Activated CD8-positive, alpha-beta memory T cell treated with anti-CD3 and anti-CD28 coated beads for 1 hour (primary cell): ENCODE measurements at places on chromosomes 6 and 20.
A peak's percentile ranks its signal among the peaks of the same experiment; 100 is the strongest.

DNA sequence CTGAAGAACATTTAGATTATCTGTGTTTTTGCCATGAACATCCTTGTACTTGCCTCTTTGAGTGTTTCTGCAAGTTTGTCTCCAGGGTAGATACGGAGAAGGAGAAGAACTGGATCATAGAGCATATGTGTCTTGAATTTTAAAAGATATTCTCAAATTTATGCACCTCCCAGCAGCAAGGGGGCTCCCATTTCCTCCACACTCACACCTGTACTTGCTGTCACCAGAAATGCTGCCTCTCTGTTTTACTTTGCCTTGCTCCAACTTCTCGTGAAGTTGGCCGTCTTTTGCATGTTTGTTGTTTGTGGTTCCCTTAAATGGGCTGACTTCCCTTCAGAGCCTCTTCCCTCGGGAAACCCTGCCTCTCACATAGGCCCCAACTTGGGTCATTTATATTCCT is 171.0 kb downstream of the TFAP2C start:
- DNase-seq = no peak

- no peak for DNase-seq
Observed at GRCh38 chr6:37779902-37780628, 39.5 kb upstream of the ZFAND3 start.

DNA sequence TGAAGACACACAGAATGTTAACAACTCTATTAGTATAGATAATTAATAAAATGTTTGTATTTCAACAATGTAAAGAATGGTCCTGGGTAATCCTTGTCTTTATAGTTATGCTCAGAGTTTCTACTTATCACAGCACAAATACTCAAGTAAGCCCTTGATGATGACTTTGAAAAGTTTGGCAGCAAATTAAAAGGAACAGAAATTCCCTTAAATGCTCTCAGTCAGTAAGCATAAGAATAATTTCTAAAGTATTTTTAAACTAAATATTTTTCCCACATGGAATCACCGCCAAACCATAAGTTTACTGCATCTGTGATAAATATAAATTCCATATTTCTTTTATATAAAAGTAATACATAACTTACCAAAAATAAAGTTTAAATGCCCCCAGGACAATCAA is 96.1 kb downstream of the COL12A1 start:
- no peak for DNase-seq

DNA sequence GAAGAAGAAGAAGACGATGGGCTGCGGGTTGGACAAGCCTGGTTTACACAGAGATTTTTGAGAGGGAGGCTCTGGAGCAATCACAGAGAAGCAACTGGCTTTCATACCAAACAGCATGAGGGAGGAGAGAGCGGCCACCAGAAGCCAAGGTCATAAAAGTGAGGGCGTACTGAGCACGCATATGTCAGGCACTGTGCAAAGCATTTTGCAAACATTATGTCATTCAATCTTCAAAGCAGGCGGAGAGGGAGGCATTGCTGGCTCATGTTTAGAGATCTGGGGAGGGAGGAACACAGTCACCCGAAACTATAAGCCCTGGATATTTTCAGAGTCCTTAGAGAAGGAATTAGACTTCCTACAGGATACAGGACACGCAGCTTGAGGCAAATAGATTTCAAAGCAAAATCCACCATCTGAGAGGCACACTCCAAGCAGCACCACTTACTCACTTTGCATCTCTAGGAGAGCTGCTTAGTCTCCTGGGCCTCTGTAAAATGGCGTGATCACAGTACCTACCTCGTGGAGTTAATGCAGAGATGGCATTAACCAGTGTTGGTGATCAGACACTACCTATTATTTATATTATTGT is 24.6 kb downstream of the RAMACL start:
- no peak for DNase-seq

GRCh38 chr6:163485388-163485851 is 70.9 kb downstream of the QKI start:
- DNase-seq = no peak

DNA sequence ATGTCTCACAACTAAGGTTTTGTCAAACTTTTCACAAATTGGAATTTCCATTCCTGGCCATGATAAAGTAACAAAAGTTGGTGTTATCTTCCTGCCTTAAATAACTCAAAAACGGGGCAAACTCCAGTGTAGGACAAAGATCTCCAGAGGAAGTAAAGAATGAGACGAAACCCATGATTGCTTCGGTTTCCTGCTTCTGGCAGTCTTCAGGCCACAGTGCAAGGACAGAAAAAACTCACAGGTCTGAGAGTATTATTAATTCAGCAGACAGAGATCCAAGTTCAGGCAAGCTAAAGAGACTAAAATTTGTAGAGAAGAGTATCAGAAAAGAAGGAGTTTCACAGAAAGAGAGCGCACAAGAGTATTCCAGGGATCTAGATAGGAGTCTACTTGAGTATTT is 64.8 kb upstream of the RCAN2 start:
- DNase-seq = no peak

- no peak for DNase-seq
Observed at GRCh38 chr6:39882531-39882899, 51.7 kb downstream of the MOCS1 start.

DNA sequence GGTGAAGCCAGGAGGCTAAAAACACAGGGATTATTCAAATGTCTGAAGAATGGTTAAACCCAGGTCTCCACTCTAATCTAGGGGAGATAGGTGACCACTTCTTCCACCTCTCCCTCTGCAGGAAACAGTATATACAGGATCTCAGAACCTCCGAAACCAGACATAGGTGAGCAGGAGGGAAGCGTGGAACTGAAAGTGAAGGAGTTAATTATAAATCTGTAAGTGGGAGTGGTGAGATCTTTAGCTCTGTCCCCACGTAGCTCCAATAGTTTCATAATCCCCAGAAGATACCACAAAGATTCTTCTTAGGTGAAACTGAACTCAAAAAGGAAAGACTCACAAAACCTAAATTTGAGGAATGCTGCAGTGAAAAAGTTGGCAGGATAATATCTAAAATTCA is 76.8 kb downstream of the THEMIS start:
- no peak for DNase-seq

- DNase-seq = no peak
Observed at GRCh38 chr20:10649080-10649796, 24.6 kb downstream of the JAG1 start.

GRCh38 chr20:24587384-24588046 is 118.1 kb downstream of the SYNDIG1 start:
- no peak for DNase-seq

- DNase-seq = no peak
Observed at GRCh38 chr20:48192109-48192508, 406.8 kb upstream of the SULF2 start.

GRCh38 chr6:73325656-73326055 is 28.4 kb downstream of the DPPA5 start:
- DNase-seq = no peak

GRCh38 chr6:48714699-48715098 is 603.7 kb upstream of the PTCHD4 start:
- DNase-seq = no peak

- DNase-seq = no peak
Observed at GRCh38 chr6:157668713-157669112, 154.3 kb upstream of the SNX9 start.

DNA sequence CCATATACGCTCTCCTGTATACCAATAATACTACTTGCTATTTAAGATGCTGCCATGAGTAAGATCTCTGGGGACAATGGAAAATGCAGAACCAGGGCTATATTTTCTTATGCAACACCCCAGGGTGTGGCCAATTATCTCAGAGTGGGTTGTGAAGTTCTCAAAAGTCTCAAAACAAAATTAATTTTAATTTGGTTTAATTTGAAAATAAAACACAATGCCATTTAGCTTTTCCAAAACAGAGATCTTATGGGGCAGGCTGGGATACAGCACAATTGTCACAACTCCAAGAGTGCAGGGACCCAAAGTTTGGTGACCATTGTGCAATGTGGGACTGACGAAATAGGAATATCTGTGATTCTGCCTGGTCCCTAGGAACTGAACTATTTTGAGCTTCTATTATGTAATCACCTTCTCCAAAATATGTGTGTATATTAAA is 43.1 kb downstream of the MBOAT1 start:
- DNase-seq = no peak

DNA sequence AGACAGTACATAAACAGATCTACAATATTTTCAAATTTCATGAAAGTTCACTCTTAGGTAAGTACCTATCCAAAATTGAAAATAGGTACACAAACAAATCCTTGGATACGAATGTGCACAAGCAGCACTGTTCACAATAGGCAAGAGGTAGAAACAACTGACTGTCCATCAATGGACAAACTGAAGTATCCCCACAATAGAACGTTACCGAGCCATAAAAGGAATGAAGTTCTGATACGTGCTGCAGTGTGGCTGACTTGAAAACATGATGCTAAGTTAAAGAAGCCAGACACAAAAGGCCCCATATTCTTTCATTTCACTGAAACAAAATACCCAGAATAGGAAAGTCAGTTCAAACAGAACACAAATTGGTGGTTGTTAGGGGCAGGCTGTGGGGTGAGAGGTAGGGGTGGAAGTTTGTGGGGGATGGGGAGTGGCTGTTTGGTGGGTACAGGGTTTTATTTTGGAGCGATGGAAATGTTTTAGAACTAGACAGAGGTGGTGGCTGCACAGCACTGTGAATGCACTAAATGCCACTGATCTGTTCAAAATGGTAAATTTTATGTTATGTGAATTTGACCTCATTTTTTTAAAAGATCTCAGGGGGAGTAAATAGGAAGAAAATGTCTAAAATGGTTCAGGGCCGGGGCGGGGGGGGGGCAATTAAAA is 89.5 kb downstream of the ZMYND8 start:
- DNase-seq = no peak

GRCh38 chr20:22472447-22473100 is 111.8 kb downstream of the FOXA2 start:
- DNase-seq = no peak

GRCh38 chr20:11332381-11332780 is 585.3 kb upstream of the BTBD3 start:
- no peak for DNase-seq

GRCh38 chr6:6730831-6731230 is 142.3 kb downstream of the LY86 start:
- DNase-seq = no peak

- DNase-seq = no peak
Observed at GRCh38 chr20:38169636-38170193, 4.6 kb upstream of the TGM2 start.

- DNase-seq = no peak
Observed at GRCh38 chr6:82511546-82511945, 147.9 kb downstream of the TPBG start.

GRCh38 chr20:43605715-43606114 is 15.0 kb downstream of the IFT52 start:
- DNase-seq = no peak

DNA sequence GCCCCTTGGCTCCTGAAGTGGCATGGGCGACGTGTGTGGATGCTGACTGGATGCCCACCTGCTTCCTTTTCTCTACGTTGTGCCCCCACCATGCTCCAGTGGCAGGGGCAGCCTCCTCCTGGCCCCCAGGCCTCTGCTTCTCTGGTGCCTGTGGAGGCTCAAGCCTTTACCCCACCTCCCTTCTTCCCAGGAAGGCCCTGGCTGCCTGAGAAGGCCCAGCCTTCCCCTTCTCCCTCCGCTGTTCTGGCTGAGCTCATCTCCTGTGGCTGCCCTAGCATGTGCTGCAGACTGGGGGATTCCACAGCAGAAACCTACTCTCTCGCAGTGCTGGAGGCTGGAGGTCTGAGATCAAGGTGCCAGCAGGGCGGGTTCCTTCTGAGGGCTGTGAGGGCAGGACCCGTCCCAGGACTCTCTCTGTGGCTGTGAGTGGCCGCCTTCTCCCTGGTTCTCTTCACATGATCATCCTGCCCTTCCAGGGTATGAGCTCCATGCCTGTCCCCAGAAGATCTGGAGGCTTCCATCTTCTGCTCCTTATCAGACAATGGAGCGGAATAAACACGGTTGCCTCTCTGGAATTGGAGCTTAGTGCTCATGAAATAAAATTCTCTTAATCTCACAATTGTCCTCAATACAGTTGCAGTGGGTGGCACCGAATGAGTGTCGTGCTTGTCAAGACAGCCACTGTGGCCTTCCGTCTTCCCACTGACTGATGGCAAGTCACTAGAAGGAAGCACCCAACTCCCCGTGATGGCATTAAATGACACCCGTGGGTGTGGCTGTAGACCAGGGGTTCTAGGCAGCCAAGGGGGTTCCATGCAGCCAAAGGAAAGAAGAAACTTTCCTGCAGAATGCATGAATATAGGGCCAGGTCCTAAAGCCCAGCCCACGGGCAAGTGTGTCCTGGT is 25.1 kb downstream of the PHACTR3 start:
- no peak for DNase-seq

GRCh38 chr6:7108964-7109836 is 1.4 kb downstream of the RREB1 start:
- no peak for DNase-seq

DNA sequence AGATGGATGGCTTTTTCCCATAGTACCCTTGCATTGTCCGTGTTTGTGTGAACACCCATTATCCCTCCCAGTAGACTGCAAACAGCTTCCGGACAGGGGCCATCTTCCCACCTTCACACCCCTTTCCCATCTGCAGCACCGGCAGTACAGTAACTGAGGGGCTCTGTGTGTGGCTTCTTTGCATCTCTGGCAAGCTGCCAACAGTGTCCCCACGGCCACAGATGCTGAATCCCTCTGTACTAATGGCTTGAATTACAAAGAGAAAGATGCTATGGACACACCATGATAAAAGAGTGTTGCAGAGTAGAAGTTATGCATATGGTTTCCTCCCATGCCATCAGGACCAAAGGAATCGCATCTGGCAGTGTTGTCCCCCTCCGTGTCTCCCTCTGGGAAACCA is 101.1 kb upstream of the CDYL start:
- no peak for DNase-seq

DNA sequence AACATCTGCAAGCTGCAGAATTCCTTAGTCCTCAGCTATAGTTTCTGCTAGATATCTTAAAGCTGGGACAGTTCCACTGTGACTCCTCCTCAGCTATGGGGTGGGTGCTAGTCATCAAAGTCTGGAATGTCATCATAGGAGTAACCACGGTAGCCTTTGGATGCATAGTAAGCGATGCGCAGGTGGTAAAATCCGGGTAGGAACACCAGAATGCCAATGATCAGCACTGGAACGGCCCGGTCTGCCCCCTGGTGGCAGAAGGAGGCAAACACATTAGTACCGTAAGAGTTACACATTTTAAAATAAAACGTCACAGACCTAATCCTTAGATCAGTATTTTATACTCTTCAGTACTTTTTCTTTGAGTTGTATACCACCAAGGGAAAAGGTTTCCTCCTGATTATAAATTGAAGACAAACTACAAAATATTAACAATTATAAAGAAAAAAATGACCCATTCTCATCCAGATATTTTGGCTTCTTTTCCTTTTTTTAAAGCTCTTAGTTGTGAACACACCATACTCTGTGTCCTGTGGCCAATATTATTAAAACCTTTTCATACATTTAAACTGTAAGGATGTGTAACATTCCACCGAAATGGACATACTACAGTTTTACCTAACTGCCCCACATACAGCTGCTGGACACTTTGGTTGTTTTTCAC is 18.9 kb downstream of the PCNA start:
- peak; percentile 58 for DNase-seq

- DNase-seq = no peak
Observed at GRCh38 chr20:48648482-48649051, 179.2 kb downstream of the PREX1 start.

- no peak for DNase-seq
Observed at GRCh38 chr6:70152786-70153185, 150.1 kb downstream of the COL9A1 start.

GRCh38 chr20:12965870-12966251 is 42.9 kb upstream of the SPTLC3 start:
- no peak for DNase-seq
